RWPE1 (cell line): ENCODE measurements at places on chromosomes 6 and 20.
A peak's percentile ranks its signal among the peaks of the same experiment; 100 is the strongest.

GRCh38 chr6:82246802-82247504, 591 bp downstream of the IBTK start:
- no peak for DNase-seq

GRCh38 chr6:90088009-90088408, 193.7 kb downstream of the GJA10 start:
- DNase-seq = peak; percentile 91

DNA sequence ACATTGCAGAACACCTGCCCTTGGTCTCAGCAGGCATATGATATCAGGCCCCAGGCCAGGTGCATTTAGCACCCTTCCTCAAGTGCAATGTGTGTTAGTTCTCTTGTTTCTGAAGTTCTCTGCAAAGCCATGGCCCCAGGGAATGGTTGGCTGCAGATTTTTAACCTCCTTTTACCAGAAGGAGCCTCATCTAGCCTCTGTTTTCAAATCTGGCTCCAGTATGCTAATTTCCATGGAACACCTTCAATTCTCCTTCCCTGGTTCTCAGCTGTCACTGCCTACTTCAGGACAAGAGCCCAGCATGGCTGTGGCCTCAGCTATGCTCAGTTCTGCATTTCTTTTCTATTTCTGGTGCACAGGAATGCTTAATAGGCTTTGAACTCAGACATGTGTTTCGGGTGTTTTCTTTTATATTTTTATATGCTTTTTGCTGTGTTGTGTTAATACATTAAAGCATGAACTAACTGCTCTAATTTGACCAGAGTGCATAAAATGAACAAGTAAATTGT, 51.6 kb upstream of the OGFRL1 start:
- no peak for DNase-seq

DNA sequence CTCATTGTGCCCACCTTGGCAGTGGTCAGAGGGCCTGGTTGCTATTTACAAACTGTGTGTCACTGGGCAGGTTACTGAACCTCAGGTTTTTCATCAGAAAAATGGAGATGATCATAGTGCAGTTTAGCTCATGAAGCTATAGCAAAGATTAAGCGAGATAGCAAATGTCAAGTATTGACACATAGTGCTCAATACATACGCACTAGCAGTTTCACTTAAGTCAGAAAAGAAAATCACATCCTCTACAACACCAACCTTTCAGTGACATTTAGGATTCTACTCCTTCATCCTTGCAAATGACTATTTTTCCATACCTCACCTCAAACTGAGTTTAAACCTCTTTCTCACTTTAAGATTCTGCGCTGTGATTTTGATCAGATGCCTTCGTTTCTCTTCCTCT, 16.2 kb downstream of the GPR63 start:
- no peak for DNase-seq

DNA sequence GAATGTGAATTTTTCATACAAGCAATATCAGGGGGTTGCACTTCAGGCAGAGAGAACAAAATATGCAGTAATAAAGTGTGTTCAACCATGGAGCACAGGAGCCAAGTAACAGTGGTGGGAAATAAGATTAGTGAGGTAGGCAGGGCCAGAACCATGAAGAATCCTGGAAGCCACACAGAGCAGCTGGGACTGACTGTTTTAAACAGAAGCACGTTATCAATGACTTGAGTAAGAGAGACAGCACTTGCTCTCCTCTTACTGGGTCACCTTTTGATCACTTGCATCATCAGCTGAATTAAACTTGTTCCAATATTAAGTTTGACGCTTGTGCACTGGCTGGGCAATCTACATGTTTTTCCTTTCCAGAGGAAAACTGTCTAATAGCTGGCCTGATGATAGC, 238.5 kb downstream of the TBX18 start:
- DNase-seq = no peak

DNA sequence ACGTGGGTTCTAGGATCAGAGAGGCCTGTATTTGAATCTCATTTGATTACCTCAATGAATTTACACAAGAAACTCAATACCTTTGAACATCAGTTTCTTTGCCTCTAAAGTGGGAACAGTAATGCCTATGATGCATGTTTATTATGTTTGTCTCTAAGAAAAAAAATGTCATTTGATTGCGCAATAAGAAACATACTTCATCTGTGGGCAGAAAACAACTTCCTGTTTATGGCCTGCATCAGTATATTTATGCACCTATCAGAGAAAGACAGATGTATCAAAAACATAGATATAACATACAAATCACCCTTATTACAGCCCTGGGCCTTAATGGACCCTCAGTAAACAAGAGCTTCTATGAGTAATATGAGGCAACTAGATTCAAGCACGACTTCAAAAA, 516.4 kb upstream of the ARID1B start:
- DNase-seq = no peak

- no peak for DNase-seq
Measured at GRCh38 chr6:81138236-81138635, 614.2 kb downstream of the TENT5A start.

- no peak for DNase-seq
Measured at GRCh38 chr20:58660855-58661597, 9.9 kb downstream of the STX16 start.

- no peak for DNase-seq
Measured at GRCh38 chr6:55290736-55291135, 36.5 kb upstream of the GFRAL start.

DNA sequence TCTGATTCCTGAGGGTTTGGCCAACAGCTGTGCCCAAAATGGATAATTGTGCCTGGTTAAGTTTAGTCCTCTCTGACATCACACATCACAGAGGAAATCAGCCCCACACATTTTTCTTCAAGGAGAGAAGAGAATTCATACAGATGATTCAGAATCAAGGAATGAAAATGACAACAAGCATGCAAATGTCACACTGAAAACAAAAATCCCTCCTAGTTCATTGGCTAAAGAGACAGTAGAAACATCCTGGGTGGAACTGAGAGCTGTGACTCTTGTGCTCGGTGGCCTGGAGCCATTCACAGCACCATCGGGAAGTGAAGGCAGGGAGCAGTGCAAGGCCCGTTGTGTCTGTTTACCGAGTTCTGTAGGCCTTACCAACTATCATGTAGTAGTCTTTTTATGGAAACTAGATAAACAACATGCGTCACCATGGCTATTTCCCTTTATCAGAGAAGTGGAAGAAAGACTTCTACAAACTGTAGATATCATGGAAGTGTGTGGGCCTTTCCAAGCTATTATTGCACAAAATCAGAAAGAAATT, 81.7 kb upstream of the TENT5A start:
- DNase-seq = no peak

GRCh38 chr6:37607944-37608343, 89.7 kb downstream of the MDGA1 start:
- DNase-seq = peak; percentile 25

DNA sequence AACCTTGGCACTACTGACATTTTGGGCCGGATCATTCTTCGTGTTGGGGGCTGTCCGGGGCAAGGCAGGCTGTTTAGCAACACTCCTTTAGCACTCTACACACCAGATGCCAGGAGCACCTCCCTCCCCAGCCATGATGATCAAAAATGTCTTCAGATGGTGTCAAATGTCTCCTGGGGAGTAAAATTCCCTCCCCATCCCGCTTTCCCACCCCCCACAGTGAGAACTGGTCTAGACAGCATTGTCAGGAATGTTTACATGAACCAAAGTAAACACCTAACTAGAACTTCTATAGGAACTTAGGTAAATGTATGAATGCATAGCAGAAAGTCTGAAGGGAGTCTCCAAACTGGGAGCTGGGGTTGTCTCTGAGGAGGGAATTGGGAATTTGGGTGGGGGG, 70.0 kb upstream of the TOP1 start:
- no peak for DNase-seq

DNA sequence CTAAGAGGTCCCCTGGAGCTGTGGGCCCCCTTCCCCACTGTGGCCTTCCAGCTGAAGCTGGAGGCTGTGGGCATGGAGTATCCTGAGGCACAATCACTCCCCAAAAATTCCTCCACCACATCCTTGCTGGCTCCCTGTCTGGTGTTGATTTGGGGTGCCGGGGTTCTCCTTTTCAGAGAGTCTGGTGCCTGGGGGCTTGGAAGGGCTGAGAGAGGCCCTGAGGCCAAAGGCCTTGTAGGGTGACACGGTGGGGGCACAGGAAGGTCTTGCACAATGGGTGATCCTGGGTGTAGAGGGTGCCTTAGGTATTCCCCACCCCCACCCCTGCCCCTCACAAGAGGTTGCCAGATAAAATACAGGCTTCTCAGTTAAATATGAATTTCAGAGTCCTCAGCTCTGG, 33.2 kb upstream of the VEGFA start:
- DNase-seq = no peak

DNA sequence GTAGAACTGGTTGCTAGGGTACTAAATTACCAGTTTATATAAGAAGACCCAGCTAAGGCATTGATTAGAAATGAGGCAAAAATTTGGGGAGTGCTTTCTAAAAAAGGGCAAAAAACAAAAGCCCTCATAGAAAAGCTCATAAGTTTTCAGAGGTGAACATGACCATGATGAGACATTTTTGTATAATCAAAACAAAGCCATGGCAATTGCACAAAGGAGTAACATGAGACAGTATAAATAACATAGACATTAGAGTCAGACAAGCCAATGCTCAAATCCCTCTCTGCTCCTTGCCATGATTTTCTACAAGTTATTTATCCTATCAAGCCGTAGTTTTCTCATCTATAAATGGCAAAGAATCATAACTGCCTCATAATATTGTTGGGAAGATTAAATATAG, 112.2 kb upstream of the ADTRP start:
- DNase-seq = no peak

DNA sequence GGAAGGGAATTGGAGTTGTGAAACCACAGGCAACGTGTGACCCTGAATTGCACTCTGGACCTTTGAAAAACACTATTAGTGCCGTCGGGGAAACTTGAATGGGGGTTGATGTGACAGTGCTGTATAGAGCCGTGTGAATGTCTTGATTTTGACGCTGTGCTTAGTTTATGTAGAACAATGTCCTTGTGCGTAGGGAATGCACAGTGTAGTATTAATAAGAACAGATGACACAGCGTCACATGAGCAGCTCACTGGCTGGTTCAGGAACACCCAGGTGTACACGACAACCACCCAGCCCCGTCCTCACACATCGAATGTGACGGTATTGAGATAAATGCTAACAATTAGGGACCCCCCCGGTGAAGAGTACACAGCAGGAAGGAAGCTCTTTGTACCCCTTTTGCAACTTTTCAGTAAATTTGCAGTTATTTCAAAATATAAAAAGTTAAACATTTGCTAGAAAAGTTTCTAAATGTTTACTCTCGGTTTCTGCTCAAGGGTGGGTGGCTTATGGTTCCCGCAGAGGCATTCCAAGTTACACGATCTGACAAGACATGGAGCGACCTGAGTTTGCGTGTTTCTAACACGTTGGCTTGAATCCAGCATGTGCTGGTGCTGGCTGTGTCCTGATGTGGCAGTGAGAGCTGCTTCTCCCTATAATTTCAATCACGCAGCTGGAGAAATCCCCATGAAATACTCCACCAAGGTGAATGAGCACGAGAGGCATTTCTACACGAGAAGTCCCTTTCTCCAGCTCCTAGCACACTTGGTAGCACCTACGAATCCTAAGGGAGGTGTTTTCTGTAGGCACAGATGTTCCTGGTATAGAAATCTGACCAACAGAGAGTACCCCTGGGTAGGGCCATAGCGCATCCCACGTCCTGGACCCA, 208.0 kb upstream of the EXOC2 start:
- no peak for DNase-seq

DNA sequence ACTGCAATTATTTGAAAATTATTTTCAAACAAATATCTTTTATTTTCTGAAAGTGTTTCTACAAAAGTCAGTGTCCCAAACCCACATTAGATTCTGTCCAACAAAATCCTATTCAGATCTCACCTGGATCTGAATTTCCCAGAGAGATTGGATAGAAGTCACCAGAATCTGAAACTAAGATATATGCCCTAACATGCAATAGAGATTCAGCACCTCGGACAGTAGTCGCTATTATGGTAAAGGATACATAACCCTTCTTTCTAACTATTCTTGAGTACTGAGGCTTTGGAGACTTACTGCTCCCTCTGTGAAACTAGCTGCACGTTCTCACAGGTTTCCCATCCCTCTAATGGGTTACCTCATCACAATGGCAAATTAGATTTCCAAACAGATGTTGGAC, 151.4 kb downstream of the ID4 start:
- DNase-seq = peak; percentile 23

DNA sequence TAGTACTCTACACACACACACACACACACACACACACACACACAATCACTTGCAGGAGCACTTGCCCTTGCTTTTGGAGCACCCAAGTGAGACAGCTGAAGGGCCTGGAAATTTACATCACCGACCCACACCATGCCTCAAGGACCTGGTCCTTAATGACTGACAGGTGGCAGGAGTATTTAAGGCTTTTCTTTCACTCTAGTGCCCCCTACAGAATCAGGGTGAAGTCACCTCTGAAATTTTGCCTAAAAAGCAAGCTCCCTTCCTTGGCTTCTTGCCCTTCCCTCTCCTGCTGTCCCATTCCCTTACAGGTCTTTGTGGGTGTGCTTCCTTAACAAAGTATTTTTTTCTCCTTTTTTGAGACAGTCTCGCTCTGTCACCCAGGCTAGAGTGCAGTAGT, 353.5 kb upstream of the IRAK1BP1 start:
- no peak for DNase-seq

- DNase-seq = no peak
Measured at GRCh38 chr20:33843050-33843449, 31.9 kb downstream of the CHMP4B start.

DNA sequence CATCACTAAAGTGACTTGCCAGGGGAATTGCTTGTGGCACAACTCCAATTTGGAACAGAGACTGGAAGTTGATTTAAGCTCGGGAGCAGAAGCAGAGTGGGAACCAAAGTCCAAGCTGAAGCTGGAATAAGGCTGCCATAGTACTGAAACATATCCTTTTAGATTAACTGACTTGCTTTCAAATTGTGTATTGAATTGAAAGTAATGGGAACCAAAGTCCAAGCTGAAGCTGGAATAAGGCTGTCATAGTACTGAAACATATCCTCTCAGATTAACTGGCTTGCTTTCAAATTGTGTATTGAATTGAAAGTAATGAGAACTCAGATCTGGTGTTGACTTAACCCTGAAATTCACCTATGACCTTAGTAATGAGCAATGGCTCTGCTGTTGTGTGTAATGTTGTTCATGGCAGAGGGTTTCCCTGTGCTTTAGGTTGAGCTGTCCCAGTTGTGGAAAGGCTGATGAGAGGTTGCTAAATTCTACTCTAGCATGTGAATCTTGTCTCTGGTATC, 40.2 kb downstream of the CENPW start:
- no peak for DNase-seq

GRCh38 chr6:18990059-18990978, 603.2 kb downstream of the RNF144B start:
- peak; percentile 64 for DNase-seq
